Nephron progenitor cell (in vitro differentiated cells): ENCODE measurements at places on chromosomes 6 and 20.

DNA sequence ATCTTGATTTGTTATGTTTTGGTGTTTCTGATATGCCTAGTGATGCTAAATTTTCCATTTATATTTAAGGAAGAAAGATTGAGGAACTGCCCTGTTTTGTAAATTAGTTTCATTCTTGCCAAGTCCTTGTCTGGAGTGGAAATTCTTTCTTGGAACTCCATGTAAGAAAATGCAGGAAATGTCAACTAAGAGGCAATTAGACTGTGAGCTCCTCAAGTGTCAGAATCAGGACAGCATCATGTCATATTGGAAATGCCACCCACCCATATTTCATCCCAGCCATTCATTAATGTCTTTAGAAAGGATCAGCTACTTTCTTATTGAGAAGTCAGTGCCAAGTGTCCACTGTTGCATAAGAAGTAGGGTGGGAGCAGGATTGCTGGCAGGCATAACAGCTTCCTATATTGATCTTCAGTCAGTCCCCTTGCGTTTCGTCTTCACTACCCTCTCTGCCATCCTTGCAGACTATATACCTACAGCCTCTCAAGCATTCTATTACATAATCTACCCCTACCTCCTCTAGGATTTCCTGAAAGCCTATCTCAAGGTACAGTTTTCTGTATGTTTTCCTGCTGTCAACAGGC, 42.4 kb downstream of the HAO1 start:
- no peak overlapping the region for H3K4me3 ChIP-seq
- no peak for DNase-seq
- H3K27me3 ChIP-seq = peaks cover 4% of the 10 kb centered on the region
- H3K27ac ChIP-seq = no peak overlapping the region
- H3K4me1 ChIP-seq = no peaks in the 10 kb centered on the region
- H3K36me3 ChIP-seq = no peaks in the 10 kb centered on the region

- H3K27me3 ChIP-seq = peaks cover 3% of the 10 kb centered on the region
- no peak overlapping the region for H3K27ac ChIP-seq
- DNase-seq = no peak
- no peaks in the 10 kb centered on the region for H3K36me3 ChIP-seq
- H3K4me1 ChIP-seq = peaks cover 9% of the 10 kb centered on the region
- no peak overlapping the region for H3K4me3 ChIP-seq
Measured at GRCh38 chr6:127878115-127878514, 22.7 kb downstream of the THEMIS start.

DNA sequence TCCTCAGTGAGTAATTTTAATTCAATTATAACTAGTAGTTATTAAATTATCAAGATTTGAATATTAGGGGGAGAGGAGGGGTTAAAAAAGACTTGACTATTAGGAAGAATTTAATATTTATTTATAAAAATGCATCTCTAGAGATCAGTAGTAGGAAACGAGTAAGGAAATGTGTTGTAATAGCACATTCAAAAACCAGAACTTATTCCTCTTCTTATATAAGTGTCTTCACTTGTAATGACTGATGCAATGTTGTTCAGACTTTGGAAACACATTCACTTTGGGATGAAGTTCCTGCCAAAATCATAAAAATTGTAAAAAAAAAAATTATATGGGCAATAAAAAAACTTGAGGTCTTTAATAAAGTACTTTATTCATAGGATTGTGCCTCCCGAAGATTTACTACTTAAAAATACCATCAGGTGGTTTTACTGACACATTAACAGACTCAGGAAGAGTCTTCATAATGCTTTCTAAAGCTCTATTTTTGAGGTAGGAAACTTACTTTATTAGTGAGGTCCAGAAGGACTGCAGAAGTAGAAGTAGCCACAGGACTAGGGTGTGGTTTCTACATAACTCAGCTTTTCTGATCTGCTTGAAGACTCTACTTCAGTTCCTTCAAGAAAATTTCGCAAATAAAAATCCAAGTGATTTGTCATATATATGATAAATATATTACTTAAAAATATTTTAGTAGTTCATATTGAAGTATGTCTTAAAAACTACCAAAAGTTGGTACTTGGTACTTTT, 59.8 kb downstream of the CCDC170 start:
- H3K27ac ChIP-seq = no peak overlapping the region
- H3K4me3 ChIP-seq = no peak overlapping the region
- no peaks in the 10 kb centered on the region for H3K4me1 ChIP-seq
- DNase-seq = no peak
- H3K27me3 ChIP-seq = no peaks in the 10 kb centered on the region

DNA sequence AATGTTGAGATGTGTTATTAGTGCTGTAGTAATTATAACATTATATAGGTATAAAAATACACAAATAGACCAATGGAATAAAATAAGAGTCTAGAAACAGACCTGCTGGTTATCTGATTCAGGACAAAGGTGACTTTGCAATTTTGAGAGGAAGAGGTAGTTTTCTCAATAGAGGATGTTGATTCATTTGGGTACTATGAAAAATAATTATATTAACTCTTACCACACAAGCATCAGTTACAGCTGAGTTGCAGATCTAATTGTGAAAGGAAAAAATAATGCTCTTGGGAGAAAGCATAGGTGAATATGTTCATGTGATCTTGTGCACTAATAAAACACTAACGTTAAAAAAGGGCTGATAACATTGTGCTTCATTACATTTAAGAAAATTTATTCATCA, 103.0 kb downstream of the BCKDHB start:
- H3K27ac ChIP-seq = no peak overlapping the region
- H3K36me3 ChIP-seq = peaks cover 10% of the 10 kb centered on the region
- peaks cover 24% of the 10 kb centered on the region for H3K4me1 ChIP-seq
- peaks cover 3% of the 10 kb centered on the region for H3K27me3 ChIP-seq
- no peak for DNase-seq

DNA sequence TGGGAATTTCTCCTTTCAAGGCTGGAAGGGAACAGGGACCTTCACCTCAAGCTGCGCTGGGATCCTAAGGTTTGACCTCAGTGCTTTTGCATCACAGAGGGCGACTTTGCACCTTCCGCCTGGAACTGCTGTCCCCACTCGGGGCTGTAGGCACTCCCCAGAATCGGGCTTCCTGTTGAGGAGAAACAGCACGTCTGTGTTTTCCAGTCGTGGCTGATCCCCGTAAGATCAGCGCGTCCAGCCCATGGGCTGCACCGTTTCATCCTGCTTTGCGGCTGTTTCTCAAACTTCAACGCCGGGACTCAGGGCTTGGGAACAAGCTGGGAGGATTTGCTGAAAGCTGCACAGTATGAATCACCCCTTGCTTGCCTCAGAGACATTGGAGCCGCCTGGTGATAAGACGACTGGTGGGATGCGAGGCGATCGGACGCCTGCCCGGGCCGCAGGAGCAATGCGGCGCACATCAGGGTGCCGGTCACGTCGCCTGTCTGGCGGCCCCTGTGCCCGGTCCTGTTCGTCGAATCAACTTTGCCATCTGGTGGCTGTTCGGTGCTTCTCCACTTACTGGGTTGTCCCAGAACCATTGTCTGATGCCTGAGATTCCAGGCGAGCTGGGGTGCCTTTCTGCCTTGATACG, 53.6 kb upstream of the FRMD1 start:
- no peak overlapping the region for H3K27ac ChIP-seq
- H3K4me1 ChIP-seq = peaks cover 46% of the 10 kb centered on the region
- peaks cover 31% of the 10 kb centered on the region for H3K27me3 ChIP-seq
- H3K36me3 ChIP-seq = no peaks in the 10 kb centered on the region

DNA sequence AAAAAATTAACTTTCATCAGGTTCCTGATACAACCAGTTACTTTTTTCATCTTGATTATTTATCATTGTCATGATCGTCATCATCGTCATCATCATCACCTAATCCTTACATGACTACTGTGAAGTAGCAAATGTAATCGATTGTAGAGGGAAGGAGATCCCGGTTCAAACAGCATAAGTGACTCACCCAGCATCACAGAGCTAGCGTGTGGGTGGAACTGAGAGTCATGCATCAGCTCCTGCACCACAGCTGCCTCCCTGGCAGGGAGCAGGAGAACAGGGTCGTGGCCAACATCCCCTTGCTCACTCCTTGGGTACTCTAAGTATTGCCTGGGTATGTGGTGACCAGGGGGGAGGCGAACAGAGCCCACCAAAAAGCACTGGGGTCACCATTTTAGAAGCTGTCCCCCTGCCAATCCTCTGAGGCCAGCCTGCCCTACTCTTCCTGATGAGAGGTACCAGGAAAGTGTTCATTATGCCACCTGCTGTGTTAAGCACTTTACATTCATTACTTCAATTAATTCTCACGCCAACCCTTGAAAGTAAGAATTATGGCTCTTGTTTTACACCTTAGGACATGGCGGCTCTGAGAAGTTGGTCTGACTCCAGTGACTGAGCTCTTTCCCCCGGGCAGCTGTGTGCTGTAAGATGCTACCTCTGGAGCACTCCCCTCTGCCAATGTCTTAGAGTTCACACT, 425.2 kb downstream of the CD83 start:
- no peak for DNase-seq
- H3K4me1 ChIP-seq = peaks cover 63% of the 10 kb centered on the region
- no peak overlapping the region for H3K27ac ChIP-seq

DNA sequence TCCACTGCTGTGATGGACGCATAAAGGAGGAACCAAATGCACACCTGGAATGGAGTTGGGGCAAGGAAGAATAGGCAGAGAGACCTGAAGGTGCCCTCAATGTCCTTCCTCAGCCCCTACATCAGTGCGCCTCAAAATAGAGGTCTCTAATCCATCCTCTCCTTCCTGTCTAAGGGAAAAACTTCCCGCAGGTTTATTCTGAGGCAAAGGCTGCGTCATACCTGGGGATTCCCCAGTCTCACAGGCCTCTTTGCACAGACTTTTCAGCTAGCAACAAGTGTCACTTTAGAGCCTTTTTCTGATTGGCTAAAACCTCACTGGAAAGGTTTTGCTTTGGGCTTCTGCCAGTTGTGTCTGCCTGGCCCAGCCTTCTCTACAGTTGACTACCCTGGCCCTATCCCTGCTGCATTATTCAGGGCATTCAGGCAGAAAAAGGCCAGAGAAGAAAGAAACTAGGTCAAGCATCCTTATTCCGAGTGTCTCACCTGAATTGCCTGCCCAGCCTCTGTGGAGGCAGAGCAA, 1.8 kb upstream of the HLA-DQB1 start:
- H3K4me3 ChIP-seq = no peak overlapping the region
- H3K36me3 ChIP-seq = peaks cover 4% of the 10 kb centered on the region

- peaks cover 32% of the 10 kb centered on the region for H3K36me3 ChIP-seq
- no peak for DNase-seq
- no peak overlapping the region for H3K4me3 ChIP-seq
- H3K27ac ChIP-seq = peak overlapping the region; percentile 70
Measured at GRCh38 chr6:52495922-52496321, 75.8 kb downstream of the EFHC1 start.

DNA sequence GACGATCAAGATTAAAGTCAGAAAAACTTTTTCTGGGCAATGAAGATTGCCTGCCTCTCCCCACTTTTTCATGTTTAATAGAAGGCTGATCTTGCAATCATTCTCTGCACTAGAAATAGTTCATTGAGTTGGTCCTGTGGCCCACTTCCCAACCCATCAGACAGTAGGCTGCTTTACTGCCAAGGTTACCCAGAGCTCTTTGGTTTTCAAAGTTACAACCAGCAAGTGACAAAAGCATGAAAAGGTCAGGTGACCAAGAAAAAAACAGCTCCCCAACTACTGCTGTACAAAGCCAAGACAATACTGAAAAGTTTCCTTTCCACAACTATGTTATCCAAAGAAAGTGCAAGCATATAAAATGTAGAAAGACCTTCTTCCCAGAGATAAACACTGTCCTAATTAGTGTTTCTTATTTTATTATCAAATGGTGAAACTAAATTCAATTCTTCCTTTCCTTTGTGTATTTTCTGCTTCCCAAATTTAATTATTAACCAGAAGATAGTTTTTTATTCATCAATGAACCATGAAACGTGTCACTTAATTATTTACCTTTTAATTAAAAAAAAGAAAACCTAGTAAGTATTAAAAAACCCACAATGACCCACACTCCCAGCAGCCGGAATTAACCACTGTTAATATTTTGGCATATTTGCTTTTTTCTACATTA, 16.6 kb downstream of the DNAAF9 start:
- no peak overlapping the region for H3K27ac ChIP-seq
- peaks cover 7% of the 10 kb centered on the region for H3K4me1 ChIP-seq
- no peak overlapping the region for H3K4me3 ChIP-seq
- peaks cover 11% of the 10 kb centered on the region for H3K36me3 ChIP-seq
- H3K27me3 ChIP-seq = no peaks in the 10 kb centered on the region

- no peak for DNase-seq
- H3K27me3 ChIP-seq = no peaks in the 10 kb centered on the region
- peaks cover 17% of the 10 kb centered on the region for H3K4me1 ChIP-seq
- no peak overlapping the region for H3K4me3 ChIP-seq
Measured at GRCh38 chr6:108699290-108700041, 138.7 kb downstream of the FOXO3 start.

DNA sequence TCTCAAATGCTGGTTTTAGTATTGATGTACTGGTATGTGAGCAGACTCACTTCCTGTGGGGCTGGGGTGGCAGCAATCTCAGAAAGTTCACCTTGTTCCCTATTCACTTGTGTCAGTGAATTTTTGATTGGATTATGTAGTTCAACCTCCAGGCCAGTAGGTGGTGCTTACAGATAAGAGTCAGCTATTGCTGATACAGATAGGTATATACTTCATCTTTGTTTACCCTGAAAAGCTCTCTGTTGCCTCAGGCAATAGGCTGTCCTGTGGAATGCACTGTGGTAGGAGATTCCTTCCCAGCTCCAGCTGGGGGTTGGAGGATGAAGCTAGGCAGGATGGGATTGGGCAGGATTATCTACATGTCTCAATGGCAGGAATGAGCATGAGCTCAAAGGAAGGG, 851.2 kb upstream of the EYS start:
- no peak overlapping the region for H3K4me3 ChIP-seq
- H3K36me3 ChIP-seq = no peaks in the 10 kb centered on the region
- H3K4me1 ChIP-seq = no peaks in the 10 kb centered on the region
- DNase-seq = no peak
- no peaks in the 10 kb centered on the region for H3K27me3 ChIP-seq

DNA sequence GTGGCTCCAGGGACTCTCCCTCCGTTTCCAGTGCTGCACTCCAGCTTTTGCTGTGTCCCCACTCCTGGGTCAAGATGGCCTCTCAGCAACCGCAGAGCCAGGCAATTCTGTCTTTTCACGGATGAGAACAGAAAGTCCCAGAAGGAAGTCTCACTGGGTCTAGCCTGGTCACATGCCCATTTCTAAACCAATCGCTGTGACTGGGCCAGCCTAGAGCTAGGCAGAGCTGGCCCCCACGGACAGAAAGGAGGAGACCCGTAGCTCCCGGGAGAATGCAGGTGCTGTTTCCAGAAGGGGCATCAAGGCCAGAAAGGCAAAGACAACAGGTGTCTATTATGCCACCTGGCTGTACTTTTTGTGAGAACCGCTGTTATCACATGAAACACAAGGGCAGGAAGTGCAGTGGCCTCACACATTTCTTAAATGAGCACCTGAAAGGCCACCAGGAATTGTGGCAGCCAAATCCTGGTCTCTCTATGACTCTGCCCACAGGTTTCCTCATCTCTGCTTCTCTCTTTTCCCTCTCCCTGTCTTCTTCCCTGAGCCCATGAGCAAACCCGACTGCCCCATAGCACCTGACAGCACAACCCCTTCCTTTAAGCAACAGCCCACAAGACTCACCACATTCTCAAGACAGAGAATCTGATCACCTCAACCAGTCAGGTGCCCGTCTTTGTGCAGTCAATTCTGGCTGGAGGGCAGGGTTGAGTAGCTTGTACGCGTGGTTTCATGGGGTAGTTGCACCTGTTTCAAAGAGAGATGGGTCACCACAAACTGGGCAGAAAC, 37.1 kb upstream of the B4GALT5 start:
- no peaks in the 10 kb centered on the region for H3K36me3 ChIP-seq
- peak overlapping the region; percentile 64 for H3K27ac ChIP-seq
- DNase-seq = no peak
- no peak overlapping the region for H3K4me3 ChIP-seq
- H3K27me3 ChIP-seq = peaks cover 2% of the 10 kb centered on the region
